ENCODE measurements at places on chromosomes 6 and 20.

- DNase-seq, result no peak
Observed at GRCh38 chr6:132490478-132491204, 22.3 kb downstream of the STX7 start.

- no peak for DNase-seq
Observed at GRCh38 chr6:106752641-106753040, 123.3 kb downstream of the QRSL1 start.

DNA sequence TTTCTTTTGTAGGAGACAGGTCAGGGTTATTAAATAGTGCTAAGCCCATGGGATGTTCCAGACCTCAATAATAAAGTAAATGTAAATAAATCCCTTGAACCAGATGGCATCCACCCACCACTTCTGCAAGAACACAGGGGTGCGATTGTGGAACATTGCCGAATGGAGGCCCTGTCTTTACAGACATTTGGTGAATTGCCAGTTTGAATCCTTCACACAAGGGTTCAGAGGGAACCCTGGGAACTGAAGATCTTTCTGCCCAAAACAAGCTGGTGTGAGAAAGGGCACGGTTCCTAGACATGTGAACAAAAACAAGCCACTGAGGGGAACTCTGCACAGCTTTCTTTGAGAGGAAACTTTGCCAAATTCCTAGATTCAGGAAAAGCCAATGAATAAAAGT, 30.2 kb upstream of the RNF8 start:
- DNase-seq, result no peak

GRCh38 chr6:81130061-81130460, 622.4 kb downstream of the TENT5A start:
- DNase-seq, result no peak

- DNase-seq, result no peak
Observed at GRCh38 chr6:114227944-114228468, 114.8 kb downstream of the HS3ST5 start.

- no peak for DNase-seq
Observed at GRCh38 chr6:32196682-32197616, 4.5 kb upstream of the GPSM3 start.

DNA sequence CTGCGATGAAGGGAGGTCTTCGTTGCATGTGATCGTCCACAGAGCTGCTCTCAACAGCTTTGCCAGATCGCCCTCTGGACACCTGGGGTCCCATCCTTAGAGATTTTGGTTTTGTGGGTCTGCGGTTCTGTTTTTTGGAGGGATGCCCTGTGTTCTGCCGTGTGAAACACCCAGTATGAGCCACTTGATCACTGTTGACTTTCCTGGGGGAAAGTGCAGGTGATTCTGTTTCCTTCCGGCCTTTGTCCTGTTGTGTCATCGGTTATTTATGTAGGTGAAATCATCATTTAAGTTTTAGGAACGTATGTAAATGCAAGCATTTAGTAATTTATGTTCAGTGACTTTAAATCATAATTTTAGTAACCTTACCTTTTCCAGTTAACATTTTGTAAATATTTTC, 56.4 kb upstream of the SLC22A1 start:
- DNase-seq, result no peak

- peak; percentile 39 for DNase-seq
Observed at GRCh38 chr20:25136643-25137559, 55.0 kb upstream of the VSX1 start.

- no peak for DNase-seq
Observed at GRCh38 chr20:13778827-13779226, 5.9 kb downstream of the ESF1 start.

GRCh38 chr20:57703013-57703412, 6.8 kb downstream of the PMEPA1 start:
- DNase-seq, result no peak

DNA sequence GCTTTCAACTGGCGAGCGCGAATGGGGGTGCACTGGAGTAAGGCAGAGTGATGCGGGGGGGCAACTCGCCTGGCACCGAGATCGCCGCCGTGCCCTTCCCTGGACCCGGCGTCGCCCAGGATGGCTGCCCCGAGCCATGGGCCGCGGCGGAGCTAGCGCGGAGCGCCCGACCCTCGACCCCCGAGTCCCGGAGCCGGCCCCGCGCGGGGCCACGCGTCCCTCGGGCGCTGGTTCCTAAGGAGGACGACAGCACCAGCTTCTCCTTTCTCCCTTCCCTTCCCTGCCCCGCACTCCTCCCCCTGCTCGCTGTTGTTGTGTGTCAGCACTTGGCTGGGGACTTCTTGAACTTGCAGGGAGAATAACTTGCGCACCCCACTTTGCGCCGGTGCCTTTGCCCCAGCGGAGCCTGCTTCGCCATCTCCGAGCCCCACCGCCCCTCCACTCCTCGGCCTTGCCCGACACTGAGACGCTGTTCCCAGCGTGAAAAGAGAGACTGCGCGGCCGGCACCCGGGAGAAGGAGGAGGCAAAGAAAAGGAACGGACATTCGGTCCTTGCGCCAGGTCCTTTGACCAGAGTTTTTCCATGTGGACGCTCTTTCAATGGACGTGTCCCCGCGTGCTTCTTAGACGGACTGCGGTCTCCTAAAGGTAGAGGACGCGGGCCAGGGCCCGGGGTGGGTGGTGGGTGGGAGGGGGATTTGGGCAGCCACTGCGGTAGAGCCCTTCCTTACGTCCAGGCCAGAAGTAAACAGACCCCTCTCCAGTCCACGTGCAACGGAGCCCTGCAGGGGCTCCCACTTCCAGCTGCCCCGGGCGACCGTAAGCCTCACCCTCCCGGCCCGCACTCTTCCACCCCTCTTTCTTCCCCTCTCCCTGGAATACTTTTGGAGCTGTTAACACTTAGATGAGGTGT, 998 bp downstream of the BMP2 start:
- no peak for DNase-seq

DNA sequence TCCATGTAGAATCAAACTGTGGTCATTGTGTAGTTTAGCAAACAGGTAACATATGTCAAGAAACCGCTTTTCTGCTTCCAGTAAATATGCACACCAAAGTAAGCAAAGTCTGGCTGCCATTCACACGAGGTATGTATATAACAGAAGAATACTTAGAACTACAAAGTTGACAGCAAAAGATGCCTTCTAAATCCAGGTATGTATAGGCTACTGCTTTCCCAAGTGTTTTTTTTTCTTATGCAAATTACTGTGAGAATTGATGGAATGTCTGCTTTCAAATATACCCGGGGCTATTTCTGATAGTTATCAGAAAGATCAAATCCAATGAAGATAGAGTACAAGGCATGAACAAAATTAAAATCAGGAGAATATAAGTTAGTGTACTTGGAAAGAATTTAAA, 229.2 kb downstream of the HACE1 start:
- no peak for DNase-seq

GRCh38 chr6:44854712-44855443, 467.4 kb downstream of the CDC5L start:
- no peak for DNase-seq

GRCh38 chr20:37544386-37544785, 16.7 kb upstream of the BLCAP start:
- no peak for DNase-seq

GRCh38 chr6:53986721-53987521, 124.3 kb upstream of the MLIP start:
- no peak for DNase-seq

DNA sequence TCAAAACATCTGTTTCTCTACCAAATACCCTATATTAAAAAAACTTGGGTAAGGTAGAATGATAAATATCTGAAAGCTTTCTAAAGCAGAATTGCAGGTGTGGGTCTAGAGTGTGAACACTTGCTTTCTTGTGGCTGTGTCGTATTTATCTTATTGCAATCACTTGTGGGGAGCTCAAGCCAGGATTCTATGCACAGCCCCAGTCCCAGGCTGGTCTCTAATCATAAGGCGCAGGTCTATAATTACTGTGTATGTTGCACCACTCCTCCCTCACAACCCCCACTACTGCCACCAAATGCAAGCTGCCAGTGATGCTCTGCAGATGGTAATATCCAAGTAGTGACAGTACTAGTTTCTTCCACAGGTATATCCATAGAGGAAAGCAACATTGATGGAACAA, 2.2 kb upstream of the E2F3 start:
- DNase-seq, result no peak

- no peak for DNase-seq
Observed at GRCh38 chr6:108895571-108895970, 47.3 kb downstream of the ARMC2 start.

DNA sequence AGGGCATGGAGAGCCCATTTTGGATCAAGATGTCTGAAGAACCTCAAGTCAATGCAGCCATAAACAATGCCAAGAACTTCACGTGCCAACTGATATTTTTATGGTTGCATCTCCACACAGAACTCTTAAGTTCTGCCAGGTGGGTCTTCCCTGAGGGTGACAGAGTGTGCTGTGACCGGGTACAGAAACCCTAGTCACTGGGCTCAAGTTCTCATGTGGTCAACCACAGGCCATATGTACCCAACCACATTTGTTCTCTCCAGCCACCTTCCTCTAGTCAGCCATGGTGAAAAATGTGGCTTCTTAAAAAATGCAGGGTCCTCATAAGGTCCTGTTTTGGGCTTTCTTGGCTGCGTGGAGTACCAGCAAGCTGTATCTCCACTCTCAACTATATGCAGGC, 48.9 kb downstream of the CLIC5 start:
- no peak for DNase-seq

GRCh38 chr6:158220786-158221442, 52.8 kb downstream of the GTF2H5 start:
- no peak for DNase-seq

DNA sequence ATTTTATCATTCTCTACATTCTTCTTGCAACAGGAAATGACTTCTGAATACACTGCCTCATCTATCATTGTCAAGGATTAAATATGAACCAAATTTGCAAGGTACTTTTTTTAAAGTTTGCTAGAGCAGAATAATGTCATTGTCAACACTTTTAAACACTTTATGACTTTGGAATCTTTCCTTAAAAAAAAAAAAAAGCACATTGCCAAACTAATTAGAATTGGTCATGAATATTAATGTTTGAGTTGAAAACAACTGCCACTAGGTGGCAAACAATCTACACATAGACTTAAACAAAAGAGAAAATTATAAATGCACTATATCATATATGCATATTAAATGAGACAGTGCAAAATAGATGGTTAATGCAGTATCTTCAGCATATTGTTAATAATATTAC, 32.5 kb upstream of the TMEM244 start:
- DNase-seq, result no peak

DNA sequence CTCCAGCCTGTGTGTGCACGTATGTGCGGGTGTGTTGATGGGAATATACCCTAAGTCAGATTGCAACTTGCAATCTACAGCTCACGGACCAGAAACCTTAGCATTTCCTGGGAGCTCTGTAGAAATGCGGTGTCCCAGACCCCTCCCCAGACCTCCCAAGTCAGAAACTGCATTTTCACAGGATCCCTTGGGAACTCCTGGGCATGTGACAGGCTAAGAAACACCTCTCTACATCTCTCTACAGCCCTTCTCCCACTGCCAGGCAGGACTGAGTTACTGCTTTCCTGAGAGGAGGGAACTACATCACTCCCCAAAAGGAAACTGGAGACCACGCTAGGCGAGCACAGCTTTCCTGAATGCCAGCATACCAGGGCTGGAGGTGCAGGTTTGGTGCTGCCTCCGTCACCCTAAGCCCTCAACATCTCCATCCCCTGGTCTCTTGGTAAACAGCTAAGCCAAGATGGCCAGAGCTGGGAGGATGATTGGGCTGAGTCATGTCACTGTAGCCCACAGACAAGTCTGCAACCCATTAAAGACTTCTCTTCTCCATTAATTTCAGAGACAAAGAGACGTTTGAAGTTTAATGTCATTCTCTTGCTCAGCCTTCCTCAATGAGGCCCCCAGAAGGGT, 194.4 kb downstream of the BMP7 start:
- DNase-seq, result no peak

DNA sequence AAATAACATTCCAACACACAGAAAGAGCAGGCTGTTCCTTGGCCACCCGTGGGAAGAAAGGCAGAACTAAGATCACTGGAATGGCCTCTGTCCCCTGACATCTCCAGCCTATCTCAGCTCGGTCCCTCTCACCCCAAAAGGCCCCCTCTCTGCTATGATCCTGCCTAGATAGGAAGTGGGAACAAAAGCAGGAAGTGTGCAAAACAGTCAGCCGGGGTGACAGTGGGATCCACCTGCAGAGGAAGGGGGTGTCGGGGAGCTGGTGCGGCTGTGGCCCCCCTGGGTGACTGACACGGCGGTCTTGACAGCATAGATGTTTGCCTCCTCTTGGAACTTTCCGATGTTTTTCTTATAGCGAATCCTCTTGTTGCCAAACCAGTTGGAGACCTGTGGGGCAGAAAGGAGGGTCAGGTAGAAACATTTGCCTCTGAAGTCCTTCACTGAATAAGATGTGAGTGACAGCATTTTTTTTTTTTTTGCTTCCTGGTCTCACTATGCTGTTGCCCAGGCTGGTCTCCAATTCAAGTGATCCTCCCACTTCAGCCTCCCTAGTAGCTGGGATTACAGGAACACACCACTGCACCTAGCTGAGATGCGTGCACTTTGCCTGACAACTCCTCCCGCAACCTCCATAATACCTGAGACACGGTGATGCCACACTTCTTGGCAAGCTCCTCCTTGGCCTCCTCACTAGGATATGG, 2.8 kb downstream of the PBX2 start:
- no peak for DNase-seq

Data from Panc1 (cell line).